RCC 7860 (cell line): ENCODE measurements at places on chromosomes 6 and 20.

GRCh38 chr20:8246153-8246552 is 114.1 kb downstream of the PLCB1 start:
- DNase-seq = no peak

GRCh38 chr6:120569714-120570113 is 764.6 kb downstream of the TBC1D32 start:
- DNase-seq = no peak

GRCh38 chr20:2178318-2179232 is 76.9 kb downstream of the STK35 start:
- DNase-seq = no peak

DNA sequence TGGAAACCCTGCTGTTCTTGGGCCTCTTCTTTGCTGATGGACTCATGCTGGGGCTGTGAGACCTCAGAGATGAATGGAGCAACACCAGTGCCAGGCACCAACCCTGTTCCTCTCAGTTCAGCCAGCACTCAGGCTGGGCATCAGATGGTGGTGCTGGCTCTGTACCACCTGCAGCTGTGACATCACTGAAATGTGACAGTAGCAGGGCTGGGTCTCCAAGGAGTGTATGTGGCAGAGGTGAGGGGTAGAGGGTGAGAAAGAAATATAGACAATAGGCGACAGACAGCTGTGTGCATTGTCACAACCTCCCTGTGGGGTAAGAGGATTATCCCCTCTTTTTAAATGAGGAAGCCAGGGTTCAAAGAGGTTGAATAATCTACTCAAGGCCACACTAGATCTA is at the start of gene TP53TG5:
Gene TP53TG5 (minus strand): TSS at position 135 of the 400 bp plus-strand sequence. CDS start 89 bp downstream, at position 46.
- no peak for DNase-seq

GRCh38 chr6:78910591-78911171 is 43.3 kb downstream of the IRAK1BP1 start:
- DNase-seq = no peak

DNA sequence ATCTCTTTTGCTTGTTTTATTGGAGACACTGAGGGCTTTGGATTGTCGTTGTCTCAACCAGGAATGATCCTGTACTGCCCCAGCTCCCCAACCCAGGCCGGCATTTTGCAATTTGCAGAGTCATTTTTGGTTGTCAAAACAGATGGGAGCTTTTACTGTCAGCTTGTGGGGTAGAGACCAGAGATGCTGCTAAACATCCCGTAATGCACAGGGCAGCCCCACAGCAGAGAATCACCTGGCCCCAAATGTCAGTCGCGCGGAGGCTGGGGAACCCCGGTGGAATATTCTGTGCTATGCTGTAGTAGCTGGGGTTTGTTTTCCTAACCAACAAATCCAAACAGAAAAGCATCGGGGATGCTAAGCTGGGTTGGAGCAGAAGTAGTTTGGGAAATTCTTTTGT is 99.7 kb downstream of the TSHZ2 start:
- DNase-seq = no peak

- no peak for DNase-seq
These were observed 17.2 kb downstream of the DYNLT1 start for GRCh38 chr6:158627168-158627939.

DNA sequence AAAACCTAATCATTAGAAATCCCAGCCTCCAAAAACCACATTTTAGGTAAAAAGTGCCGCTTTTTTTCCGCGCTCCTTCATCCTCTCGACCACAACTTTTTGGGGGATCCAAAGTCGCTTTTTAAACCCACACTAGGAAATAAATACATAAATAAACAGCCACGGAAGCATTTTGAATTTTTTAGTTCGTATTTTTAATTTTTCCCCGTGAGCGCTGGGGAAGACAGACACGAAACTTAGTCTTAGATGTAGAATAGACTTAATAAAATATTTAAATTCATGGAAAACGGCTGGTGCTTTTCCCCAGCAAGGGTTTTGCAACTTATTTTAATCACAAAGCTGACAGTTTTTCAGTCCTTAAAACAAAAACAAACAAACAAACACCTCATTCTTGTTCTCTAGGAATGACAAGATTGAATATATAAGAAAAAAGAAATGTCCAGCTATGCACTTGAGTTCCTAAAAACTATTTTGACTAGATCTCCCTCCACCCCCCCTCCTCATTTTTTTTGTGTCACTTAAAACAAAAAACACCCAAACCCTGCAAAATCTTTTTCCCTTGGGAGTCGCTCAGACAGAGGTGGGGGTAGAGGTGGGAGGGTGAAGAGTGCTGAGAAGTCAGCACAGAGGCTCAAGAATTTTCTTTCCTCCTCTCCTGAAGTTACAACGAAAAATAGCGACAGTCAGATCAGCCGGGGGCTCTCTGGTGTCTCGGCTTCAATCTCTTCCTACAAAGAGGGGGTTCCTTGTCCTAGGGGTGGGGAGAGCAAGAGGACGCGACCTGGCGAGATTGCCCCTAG is 43.4 kb upstream of the SUPT3H start:
- DNase-seq = no peak
